ENCODE measurements at places on chromosomes 5 and 9. TPM values are rescaled to one million over a fixed set of nuclear protein-coding genes. Genes with fewer than 3 reads are reported as not detected.

DNA sequence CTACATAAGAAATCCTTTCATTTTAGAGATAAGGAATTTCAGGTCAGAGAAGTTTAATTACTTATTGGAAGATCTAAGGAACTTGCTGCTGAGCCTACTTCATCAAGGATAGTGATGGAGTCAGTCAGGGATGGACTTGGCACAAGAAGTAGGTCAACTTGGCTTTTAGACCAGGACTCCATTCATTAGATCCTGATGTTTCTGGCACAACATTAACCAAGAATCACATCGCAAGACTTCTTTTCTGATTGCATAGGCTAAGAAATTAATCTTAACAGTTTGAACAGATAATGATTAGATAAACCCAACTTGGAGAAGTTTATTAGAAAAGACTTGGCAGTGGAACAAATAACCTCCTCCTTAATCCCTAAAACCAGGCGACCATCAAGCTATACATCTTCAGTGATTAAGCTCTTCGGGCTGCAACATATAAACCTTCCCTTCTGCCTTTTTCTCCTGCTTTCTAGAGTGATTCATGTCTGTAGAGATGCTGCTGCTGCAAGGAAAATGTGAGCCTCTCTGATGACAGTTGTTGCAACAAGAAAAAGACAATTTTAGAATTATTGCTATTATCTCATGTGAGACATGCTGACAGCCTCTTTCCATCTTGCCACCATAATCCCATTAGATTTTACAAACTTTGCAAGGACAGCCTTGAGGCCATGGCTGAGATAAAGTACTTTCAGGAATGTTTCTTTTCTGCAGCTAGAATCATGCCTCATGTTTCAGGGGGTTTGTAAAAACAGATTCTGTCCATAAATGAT, 207.9 kb upstream of the SLC27A6 start:
- H3K4me3 ChIP-seq = no peak overlapping the region
- H3K27ac ChIP-seq = no peak overlapping the region
- H3K36me3 ChIP-seq = no peaks in the 10 kb centered on the region
- H3K4me1 ChIP-seq = peaks cover 16% of the 10 kb centered on the region
- no peaks in the 10 kb centered on the region for H3K27me3 ChIP-seq

GRCh38 chr5:137075163-137075970, 423.8 kb downstream of the SPOCK1 start:
- H3K27me3 ChIP-seq = peaks cover 15% of the 10 kb centered on the region
- no peak overlapping the region for H3K4me3 ChIP-seq
- no peaks in the 10 kb centered on the region for H3K36me3 ChIP-seq
- H3K4me1 ChIP-seq = peaks cover 46% of the 10 kb centered on the region

DNA sequence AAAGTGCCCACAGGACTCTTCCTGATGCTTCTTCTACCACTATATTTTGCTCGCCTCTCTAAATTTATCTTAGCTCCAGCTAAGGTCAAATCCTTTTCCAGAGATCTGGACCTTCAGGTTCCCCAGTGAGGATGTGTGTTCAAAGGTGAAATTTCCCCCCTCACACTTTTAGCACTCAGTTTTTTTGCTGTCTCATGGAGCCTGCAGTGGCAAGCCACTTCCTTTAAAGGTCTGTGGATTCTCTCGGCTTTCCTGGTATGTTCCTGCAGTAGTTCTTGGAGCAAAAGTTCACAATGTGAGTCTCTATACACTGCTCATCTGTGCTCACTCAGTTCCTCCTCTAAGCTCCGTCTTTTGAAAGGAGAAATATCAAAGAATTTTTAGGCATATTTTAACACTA, 181.4 kb downstream of the LURAP1L start:
- peak overlapping the region; percentile 86 for H3K27ac ChIP-seq
- H3K36me3 ChIP-seq = no peaks in the 10 kb centered on the region
- H3K4me3 ChIP-seq = peak overlapping the region; percentile 50
- H3K27me3 ChIP-seq = no peaks in the 10 kb centered on the region

DNA sequence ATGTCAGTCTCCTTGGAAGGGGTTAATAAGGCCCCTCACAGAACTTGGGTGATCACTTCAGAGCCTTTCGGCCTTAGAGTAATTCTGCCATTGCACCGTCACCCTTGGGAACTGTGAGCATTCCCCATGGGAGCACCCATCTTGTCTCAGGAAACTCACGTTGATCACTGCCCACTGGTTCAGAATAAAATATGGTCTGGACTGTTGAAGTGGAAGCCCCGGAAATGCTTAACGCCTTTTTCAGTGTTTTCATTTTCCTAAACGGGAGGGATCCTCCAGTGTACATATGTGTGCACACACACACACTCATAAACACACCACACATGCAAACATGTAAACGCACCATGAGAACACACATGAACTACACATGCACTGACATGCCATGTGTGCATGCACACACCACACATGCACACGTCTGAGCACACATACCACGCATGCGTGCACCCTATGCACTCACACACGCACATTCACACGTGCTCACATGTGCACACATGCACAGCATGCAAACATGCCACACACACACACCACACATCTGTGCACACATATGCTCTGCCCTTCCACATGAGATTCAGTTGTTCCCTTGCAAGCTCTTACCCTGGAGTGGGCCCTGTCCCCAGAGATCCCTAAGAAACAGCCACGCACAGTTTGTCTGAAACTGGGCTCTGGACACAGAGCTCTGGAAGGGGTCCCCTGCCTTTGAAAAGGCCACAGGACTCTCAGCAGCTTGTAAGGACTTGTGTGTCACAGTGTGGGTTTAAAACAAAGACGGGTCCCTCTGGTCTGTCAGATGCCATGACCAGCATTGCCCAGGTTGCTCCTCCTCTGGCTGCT, 17.0 kb downstream of the MRPL36 start:
- peaks cover 14% of the 10 kb centered on the region for H3K4me1 ChIP-seq
- H3K27me3 ChIP-seq = peaks cover 24% of the 10 kb centered on the region
- H3K36me3 ChIP-seq = no peaks in the 10 kb centered on the region
- peak overlapping the region; percentile 51 for H3K4me3 ChIP-seq
- no peak for DNase-seq

GRCh38 chr5:751496-751895, 33.0 kb downstream of the ZDHHC11B start:
- H3K27ac ChIP-seq = no peak overlapping the region
- H3K36me3 ChIP-seq = no peaks in the 10 kb centered on the region
- peaks cover 4% of the 10 kb centered on the region for H3K4me1 ChIP-seq
- no peak for DNase-seq

DNA sequence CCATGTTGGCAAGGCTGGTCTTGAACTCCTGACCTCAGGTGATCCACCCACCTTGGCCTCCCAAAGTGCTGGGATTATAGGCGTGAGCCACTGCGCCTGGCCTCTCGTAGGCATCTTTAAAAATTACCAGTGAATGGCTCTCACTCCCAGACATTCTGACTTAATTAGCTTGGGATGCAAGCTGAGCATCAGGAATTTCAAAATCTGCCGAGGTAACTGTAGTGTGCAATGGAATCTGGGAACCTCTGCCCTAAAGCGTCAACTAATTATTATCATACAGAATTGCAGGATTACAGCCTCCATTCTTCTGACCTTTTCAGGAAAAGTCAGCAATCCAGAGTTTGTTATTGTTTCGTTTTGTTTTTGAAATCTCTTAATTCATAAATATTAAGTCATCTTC, 213.4 kb upstream of the DMAC1 start:
- no peak for DNase-seq
- H3K36me3 ChIP-seq = no peaks in the 10 kb centered on the region
- no peak overlapping the region for H3K4me3 ChIP-seq
- H3K27me3 ChIP-seq = no peaks in the 10 kb centered on the region
- H3K4me1 ChIP-seq = peaks cover 9% of the 10 kb centered on the region
- H3K27ac ChIP-seq = no peak overlapping the region

GRCh38 chr5:368183-369084, 46.9 kb downstream of the AHRR start:
- H3K4me3 ChIP-seq = no peak overlapping the region
- H3K27me3 ChIP-seq = no peaks in the 10 kb centered on the region
- no peak overlapping the region for H3K27ac ChIP-seq
- H3K4me1 ChIP-seq = peaks cover 10% of the 10 kb centered on the region
- peak; percentile 62 for DNase-seq

DNA sequence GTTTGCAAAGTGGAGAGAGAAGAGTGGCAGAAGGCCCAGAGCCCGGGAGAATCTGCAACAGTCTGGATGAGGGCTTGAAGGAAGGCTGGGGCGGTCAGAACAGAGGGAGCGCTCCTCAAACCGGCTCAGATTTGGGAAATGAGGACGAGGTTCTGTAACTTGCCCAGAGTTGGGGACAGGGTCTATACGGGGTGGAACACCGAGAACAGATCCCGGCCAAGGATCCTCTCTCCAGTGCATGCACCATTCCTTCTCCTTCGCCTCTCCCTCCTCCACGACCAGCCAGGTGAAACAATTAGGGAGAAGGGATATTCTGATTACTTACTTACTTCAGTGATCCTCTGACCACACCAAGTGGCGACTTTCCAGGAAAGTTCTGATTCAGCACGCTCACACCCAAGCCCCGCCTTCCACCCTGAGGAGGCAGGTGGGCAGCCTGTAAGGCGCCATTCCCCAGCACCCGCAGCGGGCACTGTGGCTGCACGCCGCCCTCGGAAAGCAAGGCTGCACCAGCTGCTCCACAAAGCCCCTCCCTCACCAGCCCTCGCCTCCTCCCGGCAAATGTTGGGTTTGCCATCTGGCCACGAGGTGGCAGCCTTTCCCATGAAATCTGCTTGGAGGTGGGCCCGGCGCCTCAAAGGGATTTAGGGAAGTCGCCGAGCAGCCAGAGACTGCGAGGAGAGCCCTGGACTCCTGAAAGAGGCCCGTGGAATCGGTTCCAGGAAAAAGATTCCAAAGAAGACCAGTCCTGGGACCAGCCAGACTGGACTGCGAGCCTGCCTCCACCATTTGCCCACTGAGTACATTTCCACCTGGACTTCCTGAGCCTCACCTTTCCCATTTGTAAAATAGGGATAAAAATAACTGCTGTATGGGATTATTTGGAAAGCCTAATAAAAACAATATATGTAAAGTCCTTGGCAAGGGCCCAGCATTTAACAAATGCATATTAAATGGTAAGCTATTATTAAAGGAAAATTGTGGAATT, 22.2 kb upstream of the WWC1 start:
- peak overlapping the region; percentile 76 for H3K27ac ChIP-seq
- peaks cover 24% of the 10 kb centered on the region for H3K4me1 ChIP-seq
- DNase-seq = peak; percentile 95
- H3K4me3 ChIP-seq = peak overlapping the region; percentile 88
- no peaks in the 10 kb centered on the region for H3K36me3 ChIP-seq

GRCh38 chr9:121368745-121369144, 1.3 kb downstream of the STOM start:
- H3K27ac ChIP-seq = peak overlapping the region; percentile 31
- peak overlapping the region; percentile 87 for H3K4me3 ChIP-seq
- no peak for DNase-seq
- H3K36me3 ChIP-seq = no peaks in the 10 kb centered on the region

DNA sequence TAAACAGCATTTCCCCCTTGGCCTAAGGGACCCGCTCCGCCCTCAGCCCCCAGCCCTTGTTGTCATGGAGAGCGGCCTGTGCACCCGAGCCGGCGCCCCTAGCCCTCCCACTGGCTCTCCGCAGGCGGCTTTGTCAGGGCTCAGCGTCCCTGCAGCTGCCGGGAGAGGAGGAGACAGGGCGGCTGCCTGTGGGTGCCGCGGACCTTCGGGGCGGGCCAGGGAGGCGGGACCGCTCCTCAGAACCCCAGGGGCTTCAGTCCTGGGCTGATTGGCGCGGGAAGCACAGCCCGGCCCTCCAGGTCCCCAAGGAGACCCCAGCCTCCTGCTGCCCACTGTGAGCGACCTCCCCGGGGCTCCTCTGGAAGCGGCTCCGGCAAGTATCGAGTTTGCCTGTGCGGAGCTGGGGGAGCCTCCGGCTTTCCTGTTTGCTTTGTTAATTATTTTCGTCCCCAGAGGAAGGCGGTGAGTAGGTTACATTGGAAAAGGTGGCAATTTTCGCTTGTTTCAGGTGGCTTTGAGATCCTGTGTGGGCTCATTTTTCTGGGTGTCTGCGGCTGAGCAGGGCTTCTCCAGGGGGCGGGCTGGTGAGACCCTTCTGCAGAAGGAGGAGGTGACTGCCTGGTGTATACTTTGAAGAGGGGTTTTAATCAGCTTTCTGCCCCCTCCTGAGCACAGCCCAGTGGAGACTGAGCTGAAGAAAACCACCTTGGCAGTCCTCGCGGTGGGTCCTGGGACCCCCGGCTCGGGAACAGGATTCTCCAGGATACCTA, at the start of gene FGD3:
Gene FGD3, plus strand, starts transcription at position 256 of the 770 bp plus-strand sequence. CDS start 28,734 bp downstream, outside the sequence.
- H3K27me3 ChIP-seq = peaks cover 3% of the 10 kb centered on the region
- peak; percentile 60 for DNase-seq
- H3K4me3 ChIP-seq = peak within 1 kb of the TSS; percentile 89
- H3K4me1 ChIP-seq = peaks cover 12% of the 10 kb centered on the region
- no peaks in the 10 kb centered on the region for H3K36me3 ChIP-seq

DNA sequence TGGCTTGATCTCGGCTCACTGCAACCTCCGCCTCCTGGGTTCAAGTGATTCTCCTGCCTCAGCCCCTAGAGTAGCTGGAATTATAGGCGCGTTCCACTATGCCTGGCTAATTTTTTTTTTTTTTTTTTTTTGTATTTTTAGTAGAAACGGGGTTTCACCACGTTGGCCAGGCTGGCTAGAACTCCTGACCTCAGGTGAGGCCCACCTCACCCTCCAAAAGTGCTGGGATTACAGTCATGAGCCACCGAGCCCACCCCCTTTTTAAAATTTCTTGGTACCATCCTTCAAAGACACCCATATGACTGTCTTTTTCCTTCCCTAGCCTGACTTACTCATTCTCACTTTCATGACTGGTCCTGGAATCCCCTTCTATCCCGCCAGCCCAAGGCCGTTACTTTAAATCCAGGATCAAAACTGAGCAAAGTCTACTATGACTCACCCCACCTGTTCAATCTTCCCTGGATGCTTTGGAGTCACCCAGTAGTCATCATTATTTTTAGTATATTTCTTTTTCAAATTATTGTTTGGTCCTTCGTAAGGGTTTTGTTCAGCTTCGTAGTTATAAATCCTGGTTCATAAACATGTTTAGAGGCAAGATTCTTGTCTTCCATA, 1.2 kb upstream of the TBCA start:
- H3K4me3 ChIP-seq = peak overlapping the region; percentile 70
- H3K27ac ChIP-seq = no peak overlapping the region
- DNase-seq = no peak
- peaks cover 19% of the 10 kb centered on the region for H3K4me1 ChIP-seq
- no peaks in the 10 kb centered on the region for H3K27me3 ChIP-seq

DNA sequence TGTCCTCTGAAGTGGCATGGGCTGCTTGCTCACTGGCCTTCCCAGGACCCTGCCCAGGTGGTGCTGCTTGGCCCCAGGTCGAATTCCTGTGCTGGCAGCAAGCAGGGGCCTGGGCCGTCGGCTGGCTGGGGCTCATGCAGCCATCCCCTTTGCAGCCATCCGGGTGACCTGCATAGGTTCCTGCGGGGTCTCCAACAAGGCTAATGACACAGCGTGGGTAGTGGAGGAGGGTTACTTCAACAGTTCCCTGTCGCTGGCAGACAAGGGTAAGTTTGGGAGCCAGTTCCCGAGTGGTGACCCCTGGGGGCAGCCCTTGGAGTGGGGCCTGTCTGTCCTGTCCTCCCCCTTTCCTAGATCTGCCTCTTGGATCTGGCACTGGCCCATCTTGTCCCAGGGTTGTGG, 6.1 kb upstream of the EHMT1 start:
- no peaks in the 10 kb centered on the region for H3K36me3 ChIP-seq
- no peak overlapping the region for H3K4me3 ChIP-seq
- peaks cover 12% of the 10 kb centered on the region for H3K4me1 ChIP-seq
- no peaks in the 10 kb centered on the region for H3K27me3 ChIP-seq
- peak overlapping the region; percentile 99 for H3K27ac ChIP-seq
- no peak for DNase-seq

Gene PNPLA7
- 2.5 TPM for total RNA-seq
